Stimulated activated CD4-positive, alpha-beta T cell treated with anti-CD3 and anti-CD28 coated beads, Interleukin-15, amount 100 ng/mL, for 1 hour (primary cell): ENCODE measurements at places on chromosomes 1 and 21.

DNA sequence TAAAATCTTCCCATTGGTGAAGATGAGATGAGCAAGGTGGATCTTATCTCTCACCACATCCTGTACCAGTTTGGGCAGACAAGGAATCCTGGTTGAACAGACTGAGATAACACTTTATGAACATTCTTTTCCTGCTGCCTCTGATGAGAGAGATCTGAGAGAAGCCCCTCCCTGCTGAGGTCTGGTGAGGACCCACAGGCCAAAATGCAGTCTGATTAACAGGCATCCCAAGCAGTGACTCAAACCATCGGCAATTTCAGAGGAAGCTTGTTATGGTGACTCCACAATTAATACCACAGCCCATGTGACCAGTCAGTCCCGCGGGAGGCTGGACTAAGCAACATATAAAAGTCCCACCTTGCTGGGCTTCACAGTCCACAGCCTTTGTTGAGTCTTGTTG lies at the start of gene PRR9:
Gene PRR9 (plus strand): TSS at position 373 of the 400 bp plus-strand sequence. CDS start 561 bp downstream, outside the sequence.
- DNase-seq, result no peak

DNA sequence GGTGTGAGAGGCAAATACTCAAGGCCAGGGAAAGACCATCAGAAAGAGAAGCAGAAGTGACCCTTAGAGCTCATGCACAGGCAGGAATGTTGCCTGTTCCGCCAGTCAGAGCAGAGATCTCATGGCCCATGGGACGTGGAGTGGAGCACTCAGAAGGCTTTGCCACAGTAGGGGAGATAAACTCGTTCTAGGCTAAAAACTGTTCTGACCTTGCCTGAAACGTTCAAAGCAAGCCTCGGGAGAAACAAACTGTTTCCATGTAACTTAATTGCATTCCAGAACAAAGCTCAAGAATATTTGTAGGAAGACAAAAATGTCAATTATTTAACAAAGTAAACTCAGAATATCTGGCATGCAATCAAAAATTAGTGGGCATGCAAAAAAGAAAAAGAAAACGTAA lies 20.7 kb upstream of the SLC19A1 start:
- DNase-seq, result no peak

DNA sequence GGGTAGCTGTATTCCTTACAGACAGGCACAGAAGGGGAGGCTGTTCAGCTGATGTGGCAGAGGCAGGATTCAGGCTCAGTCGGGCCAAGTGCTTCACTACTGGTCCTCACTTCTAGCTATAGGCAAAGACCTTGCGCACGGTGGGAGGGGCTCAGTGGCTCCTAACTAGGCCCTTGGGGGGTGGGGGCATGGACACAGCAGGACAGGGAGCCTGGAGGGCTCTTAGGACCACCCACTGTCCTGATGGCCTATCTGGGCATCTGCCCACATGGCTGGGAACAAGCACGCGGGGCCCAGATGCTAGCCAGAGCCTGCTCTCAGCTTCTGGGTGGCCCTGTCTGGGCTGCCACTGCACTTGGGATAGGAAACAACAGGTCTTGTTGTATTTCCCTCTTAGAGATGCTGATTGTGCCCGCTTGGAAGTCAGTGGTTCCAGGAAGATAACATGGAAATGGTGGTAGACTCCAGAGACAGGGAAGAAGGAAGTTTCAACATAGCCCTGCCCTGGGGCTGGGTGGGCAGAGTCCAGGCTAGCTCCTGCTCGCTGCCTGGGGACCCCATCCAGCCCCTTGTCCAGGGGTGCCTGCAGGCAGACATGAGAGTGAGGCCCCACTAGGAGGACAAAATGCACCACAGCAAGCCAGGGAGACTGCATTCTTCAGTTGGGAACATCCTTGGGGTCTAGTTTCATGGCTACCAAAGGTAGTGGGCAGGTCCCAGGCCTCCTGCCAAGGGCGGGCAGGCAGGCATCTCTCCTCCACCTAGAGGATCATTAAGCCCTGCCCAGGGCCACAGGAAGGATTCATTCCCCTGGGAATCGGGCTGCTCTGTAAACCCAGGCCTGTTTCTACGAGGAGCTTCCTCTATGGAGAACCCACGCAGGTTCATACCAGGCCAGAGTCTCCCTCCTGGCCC lies 102.5 kb downstream of the BCAR3 start:
- no peak for DNase-seq

DNA sequence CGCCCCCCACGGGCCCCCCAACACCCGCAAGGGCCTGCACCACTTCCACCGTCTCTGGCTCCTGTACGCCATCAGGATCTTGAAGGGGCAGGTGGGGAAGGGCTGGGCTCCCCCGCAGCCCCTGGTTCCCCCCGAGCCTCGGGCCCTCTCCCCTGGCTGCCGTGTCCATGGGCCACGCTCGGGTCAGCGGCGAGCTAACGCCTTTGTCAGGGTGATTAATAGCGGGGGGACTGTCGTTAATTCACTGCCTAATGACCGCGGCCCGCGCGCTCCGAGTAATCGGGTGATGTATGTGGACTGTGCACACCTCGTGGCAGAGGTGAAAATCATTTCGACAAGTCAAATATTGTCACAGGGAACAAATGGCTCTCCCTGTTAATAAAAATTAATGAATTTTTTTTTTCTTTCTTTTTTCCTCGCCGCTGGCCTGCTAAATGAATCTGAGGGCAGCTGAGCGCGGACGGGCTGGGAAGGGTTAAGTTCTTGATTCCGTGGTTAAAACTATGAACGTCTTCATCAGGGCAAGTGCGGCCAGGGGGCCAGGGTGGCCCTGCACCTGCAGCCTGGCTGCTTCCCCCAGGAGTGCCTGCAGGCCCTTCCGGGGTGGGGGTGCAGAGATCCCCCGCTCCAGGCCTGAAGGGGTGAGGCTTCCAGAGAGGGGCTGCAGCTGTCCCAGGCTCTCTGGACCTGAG lies 100.8 kb downstream of the PRDM16 start:
- DNase-seq, result no peak

DNA sequence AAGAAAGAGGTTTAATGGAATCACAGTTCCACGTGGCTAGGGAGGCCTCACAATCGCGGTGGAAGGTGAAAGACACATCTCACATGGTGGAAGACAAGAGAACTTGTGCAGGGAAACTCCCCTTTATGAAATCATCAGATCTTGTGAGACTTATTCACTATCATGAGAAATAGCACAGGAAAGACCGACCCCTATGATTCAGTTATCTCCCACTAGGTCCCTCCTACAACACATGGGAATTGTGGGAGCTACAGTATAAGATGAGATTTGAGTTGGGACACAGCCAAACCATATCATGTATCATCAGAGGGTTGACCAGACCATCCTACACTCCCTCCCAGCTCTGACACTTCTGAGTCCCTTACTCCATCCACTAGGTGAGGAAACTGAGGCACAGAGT lies 143.9 kb upstream of the KLHDC7A start:
- DNase-seq, result no peak

DNA sequence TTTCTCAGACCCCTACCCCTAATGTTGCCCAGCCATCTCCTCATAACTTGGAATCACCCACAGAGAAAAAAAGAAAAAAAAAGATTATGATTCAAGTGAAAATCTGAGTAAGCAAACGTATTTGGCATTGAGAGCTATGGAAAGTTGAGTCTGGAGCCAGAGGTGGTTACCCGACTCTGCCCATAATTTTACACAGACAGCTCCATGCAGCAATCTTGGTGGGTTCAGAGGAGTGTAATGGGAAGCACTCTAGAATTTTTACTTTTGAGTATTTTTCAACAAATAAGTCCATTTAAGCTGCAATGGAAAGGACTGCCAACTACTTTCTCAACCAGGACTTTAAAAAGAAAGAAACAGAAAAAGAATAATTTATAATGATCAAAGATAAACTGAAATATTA lies 62.7 kb downstream of the ZC3H11B start:
- DNase-seq, result no peak

GRCh38 chr1:161921491-161921890 lies 102.2 kb downstream of the OLFML2B start:
- DNase-seq, result no peak

DNA sequence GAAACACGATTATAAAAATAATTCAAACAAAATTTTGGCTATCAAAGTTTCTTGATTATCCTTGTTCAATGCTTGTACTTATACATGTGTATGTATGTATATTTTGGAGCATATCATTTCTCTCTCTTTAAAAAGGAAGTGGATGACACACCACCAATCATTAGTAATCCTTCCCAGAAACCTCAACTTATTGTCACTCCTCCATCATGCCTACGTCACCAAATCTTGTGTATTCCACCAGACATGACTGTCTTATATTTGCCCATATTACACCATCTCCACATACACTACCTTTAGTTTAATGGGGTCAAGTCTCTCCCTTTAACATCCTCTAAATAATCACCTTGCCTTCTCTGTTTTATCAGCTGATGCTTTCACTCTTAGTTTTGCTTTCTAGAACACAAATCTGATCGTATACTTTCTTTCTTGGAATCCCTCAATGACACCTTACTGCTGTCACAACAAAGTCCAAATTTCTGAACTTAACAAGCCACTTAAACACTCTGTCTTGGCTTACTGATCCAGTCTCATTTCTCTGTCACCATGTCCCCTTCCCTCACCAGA lies 124.0 kb downstream of the BRINP3 start:
- DNase-seq, result no peak

GRCh38 chr1:98698625-98699024 lies 37.1 kb downstream of the SNX7 start:
- no peak for DNase-seq

DNA sequence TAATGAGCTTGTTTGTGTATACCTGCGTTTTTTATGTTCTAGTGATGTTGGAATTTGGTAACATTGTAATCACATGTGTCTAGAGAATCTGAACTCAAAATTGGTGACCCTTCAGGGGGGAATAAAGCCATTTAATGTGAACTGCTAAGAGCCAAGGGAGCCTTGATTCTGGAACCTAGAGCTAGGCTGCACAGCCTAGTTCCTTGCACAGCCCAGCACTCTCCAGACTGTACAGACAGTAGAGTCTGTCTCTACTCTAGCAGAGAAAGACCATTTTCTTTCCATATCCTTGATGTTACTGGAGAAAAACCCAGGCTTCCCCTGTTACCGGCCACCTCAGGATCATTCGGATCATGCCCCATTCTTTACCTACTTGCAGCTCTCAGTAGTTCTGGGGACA lies 8.6 kb downstream of the ARV1 start:
- no peak for DNase-seq

DNA sequence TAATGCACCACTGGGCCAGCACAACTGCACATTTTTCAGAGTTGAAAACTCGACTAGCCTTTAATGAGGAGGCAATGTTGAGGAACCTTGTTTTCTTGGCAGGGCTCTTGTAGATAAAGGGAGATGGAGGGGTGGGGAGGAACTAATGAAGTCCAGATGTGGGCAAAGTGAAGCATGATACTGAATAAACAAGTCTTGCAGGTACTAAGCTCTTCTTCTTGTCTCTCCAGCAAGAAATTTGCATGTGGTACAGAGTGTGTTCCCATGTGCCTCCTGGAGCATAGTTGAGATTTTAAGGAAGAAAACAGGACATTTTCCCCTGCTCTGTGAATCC lies 47.0 kb downstream of the PLPP3 start:
- no peak for DNase-seq

DNA sequence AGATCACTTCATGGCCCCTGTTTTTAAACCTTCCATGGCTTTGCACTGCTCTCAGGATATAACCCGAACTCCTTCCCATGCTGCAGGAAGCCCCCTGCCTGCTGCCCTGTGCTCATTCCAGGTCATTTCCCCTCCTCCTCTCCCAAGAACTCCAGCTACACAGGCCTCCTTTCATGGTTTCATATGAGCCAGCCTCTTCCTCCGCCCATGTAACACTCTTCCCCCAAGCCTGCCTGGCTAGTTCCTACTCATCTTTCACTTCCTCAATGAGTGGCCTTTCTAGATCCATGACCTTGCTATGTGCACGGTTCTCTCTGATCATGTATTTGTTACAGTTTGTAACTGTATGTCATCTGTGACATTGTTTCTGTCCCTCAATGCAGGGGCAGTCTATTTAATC lies 3.1 kb upstream of the NCF2 start:
- DNase-seq, result no peak

DNA sequence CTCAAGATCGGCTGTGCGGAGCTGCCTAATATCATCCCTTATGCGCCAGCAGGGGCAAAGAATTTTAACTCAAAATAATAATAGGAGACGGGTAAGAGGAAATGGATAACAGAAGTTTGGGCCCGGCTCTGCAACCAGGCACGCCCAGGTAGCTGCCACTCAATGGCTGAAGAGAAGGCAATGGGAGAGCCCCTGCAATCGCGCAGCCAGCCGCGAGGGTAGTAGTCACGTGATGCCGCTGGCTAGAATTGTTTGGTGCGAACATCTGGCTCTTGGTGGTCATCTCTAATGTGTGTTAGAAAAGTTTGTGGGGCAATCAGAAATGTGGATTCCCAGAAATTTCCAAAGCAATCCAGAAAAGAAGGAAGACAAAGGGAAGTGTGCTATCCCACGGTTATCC lies 12.3 kb downstream of the BARHL2 start:
- no peak for DNase-seq

GRCh38 chr1:189782295-189782694 lies 695.4 kb downstream of the BRINP3 start:
- DNase-seq, result no peak

DNA sequence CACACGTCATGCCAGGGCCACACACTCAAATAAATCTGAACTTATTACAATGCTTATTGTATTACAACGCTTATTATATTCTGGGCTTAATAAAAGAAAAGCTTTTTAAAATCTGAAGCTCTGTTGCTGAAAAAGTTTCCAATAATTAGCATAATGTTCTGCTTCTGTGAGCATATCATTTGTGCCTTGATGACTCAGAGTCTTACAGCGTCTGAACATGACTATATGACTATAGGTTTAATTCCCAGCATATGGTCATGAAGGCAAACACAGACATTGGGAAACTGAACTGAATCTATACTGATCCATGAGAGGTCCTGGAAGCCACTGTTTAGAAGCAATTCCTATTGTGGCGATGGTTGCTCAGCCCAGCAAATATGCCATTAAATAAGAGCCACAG lies 66.3 kb downstream of the SIM2 start:
- DNase-seq, result no peak

DNA sequence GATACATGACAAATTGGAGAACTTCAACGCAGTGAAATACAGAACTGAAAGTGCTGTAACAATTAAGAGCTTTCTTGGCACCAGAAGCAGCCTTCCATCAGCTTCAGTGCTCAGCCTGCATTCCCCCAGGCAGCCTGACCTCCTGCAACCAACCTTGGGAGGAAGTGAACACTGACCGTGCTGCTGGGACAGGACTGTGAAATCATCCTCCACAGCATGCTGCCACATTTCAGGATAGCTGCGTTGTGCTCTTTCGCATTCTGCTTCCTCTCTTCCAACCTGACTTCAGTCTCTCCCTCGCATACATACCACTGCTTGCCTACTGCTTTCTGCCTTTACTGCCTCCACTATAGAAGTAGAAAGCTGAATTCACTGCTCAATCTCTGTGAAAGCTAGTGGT lies 388.6 kb downstream of the RWDD3 start:
- DNase-seq, result no peak

DNA sequence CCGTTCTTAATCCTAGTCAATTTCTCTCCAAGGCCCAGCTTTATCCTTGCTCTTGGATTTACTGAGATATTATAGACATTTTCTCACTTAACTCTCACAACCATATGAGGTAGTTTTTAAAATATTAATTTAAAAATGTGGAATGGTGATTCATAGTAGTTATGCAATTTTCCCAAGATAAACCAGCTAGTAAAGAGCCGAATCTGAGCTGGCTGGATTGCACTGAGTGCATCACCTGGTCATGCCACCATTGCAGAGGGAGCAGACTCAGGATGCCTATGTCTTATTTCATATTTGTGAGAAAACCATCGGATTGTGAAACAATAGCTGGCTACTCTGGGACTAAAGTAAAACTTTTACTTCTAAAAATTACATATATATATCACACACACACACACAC lies 494.0 kb downstream of the KCNT2 start:
- DNase-seq, result no peak

GRCh38 chr21:44572959-44573583 lies 458 bp upstream of the KRTAP10-4 start:
- DNase-seq, result no peak

GRCh38 chr1:204477036-204477740 lies 17.4 kb downstream of the PIK3C2B start:
- no peak for DNase-seq
